ENCODE measurements at places on chromosomes 1 and 21.

GRCh38 chr1:176897350-176898236 is 266.9 kb downstream of the ASTN1 start:
- DNase-seq = peak; percentile 48

DNA sequence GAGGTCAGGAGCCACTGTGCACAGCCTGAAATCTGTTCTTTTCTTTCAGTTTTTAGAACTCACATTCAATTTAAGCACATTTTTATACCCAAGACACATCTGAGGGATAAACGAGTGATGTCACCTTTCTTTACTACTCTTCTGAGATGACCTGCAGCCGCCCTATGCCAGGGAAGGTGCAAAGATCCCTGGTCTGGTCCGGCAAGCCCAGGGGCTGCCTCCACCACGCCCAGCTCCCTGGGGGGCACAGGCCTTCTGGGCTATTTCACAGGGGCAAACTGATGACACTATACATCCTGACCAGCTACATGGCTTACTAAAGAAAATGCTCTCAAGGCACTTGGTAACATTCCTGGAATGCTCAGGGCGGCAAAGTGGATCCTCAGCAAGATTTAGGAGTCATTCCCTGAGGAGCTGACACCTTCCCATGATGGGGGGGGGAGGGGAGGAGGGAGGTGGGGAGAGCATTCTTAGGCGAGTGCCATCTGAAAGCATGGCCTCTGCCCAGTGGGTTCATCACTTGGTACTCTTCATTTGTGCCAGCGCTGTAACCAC is 11.3 kb downstream of the MRAP start:
- no peak for DNase-seq

GRCh38 chr1:174971902-174972301 is 27.8 kb upstream of the CACYBP start:
- no peak for DNase-seq

DNA sequence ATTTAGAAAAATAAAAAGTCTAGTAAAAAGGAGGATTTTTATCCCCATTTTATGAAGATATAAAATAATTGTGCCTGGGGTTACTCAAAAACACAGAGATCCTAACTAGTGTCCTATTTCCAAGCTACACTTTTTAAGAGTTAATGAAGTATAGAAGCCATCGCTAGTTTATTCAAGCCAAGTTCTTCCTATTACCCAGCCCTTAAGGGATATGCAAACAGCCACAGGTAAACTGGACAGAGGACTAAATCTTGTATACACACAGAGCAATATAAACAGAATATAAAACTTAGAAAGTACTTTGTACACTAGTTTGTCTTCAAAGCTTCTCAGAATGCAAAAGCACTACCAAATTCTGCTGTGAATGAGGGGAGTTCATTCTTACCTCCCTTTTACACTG is 111.1 kb downstream of the RERE start:
- DNase-seq = no peak

GRCh38 chr1:34511802-34512201 is 243.0 kb upstream of the GJB5 start:
- no peak for DNase-seq

GRCh38 chr1:55588309-55588708 is 373.1 kb upstream of the USP24 start:
- DNase-seq = no peak

DNA sequence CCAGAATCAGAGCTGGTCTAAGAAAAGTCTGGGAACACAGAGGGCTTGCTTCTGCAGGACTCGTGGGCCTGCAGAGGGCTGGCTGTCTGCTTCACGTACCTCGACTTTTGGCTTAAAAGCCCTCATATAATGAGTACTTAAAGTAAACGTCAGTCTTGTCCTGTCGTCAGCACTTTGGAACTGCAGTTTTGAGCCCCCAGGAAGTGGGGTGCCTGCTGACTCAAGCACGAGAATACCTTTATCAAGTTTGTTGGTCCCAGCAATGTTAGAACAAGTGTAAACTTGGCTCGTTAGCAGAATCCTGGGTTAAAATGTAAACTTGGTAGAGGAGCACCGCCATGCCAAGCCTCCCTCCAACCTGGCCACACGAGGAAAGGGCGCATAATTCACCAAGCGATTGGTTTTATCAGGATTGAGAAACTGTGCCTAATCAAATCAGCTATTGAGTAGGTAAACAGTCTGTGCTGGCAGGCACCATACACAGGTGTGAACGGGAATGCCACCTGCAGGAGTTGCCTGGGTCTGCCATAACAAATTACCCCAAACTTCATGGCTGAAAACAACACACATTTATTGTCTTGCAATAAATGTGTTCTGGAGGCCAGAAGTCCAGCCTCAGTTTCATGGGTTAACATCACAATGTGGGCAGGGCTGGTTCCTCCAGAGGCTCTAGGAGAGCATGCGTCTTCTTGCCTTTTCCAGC is 45.0 kb upstream of the FHAD1 start:
- no peak for DNase-seq

DNA sequence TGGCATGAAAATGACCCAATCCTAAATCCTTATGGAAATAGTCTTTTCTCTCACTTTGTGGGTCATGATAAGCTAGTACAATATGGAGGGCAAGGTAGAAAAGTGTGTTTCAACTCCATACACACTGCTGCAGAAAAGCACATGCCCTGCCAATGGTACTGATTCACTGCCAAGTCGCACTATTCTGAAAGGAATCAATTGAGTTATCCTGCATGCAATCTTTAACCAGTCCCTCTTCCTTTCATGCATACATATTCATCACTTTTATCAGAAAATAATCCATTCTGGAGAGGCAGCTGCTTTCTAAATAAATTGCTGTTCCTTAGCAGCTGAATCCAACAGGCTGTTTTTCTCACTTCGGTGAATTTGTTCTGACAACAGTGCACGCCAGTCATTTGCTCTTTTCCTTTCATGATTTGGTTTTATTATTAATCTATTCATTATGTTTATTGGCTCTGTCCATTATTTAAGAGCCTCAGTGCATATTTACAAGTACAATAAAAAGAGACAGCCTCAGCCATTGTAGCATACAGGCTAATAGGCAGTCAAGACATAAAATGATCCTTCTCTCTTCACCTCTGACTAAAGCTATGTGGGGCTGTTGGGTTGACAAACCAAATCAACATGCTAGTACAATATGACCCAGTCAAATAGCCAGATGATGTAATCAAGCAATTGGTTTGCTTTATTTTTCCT is 108.8 kb downstream of the CHD1L start:
- no peak for DNase-seq

- DNase-seq = no peak
Observed at GRCh38 chr1:46034601-46035516, 97.6 kb downstream of the PIK3R3 start.

GRCh38 chr1:158998037-158998780 is 11.5 kb upstream of the IFI16 start:
- DNase-seq = no peak

- no peak for DNase-seq
Observed at GRCh38 chr1:35447278-35447677, 109.9 kb downstream of the KIAA0319L start.
